NCI-H774 (cell line): ENCODE measurements at places on chromosomes 5 and 9.
A peak's percentile ranks its signal among the peaks of the same experiment; 100 is the strongest.

- DNase-seq: no peak
Observed at GRCh38 chr9:104121022-104121421, 26.9 kb downstream of the SMC2 start.

DNA sequence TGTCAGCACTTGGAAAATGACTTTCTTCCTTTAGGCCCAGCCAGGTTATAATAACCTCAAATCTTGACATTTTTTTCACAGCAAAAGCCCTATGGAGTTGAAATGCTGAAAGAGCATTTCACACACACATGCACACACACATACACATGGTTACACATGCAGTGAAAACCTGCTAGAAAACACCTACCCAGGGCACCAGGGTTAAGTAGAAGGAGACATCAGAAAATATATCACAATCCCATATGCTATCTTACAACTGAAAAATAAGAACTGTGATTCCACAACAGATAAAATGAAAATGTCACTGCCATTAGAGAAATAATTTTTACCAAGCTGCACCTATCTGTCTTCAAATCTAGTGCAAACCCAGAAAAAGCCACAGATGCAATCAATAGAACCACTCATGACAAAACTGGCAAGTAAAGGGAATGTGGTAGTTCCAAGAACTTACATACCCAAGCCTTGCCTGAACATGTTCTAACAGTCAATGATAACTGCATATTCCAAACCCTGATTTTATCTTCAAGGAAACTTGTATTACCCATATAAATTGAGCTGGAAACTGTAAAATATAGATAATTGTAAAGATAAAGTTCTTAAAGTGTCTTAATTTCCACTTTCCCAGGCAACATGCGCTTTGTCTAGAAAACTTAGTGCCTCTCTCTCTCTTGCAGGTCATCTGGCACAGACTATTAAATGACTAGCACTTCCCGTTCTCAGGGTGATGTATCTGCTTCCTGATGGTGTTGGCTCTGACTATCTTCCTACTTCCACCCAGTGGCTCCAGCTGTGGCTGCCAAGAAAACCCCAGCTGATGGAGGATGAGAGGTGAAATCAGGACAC, 250.2 kb upstream of the PTGER4 start:
- no peak for DNase-seq

DNA sequence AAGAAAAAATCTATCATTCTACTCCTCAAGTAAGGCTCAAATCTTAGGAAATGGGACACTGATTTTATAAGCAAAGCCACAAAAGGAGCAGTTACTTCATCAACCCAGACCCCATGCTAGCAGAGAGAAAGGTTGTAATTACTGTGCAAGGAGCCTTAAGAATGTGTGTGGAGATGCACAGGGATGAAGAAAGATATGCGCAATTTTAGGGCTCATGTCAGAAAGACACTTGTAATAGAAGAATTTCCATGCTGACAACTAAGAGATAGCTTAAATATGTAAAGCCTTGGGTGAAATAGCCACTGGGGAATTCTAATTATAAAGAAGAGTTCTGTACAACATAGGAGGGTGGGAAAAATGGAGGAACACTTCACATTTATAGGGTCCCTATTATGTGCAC, 141.8 kb downstream of the CRB2 start:
- no peak for DNase-seq

GRCh38 chr5:150001660-150002486, 1.3 kb downstream of the HMGXB3 start:
- peak; percentile 17 for DNase-seq

GRCh38 chr5:109721741-109722140, 32.0 kb downstream of the MAN2A1 start:
- no peak for DNase-seq

GRCh38 chr5:67383451-67383850, 186.9 kb upstream of the CD180 start:
- no peak for DNase-seq

DNA sequence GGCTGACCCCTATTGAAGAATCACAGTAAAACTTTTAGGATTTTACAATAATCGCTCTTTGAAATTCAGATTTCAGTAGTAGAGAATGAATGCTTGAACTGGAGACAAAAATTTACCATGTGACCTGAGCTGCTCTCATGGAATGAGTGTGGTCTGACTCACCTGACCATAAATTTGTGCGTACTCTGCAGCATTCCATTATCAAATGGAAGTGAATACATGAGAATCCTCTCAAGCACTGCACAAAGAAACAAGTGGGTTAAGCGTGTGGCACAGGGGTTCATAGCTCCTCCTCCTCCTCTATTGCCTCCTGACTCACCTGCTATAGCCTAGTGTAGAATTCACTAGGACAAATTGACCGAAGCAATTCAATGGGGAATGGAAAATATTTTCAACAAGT, 269.8 kb upstream of the CDH9 start:
- DNase-seq: no peak

- DNase-seq: no peak
Observed at GRCh38 chr5:149999359-149999758, 1.1 kb downstream of the TIGD6 start.

GRCh38 chr9:4743131-4743875, 2.3 kb upstream of the AK3 start:
- DNase-seq: no peak

- no peak for DNase-seq
Observed at GRCh38 chr9:21558079-21558478, 76.0 kb upstream of the IFNE start.

GRCh38 chr9:134059661-134060395, 8.0 kb downstream of the BRD3 start:
- no peak for DNase-seq

DNA sequence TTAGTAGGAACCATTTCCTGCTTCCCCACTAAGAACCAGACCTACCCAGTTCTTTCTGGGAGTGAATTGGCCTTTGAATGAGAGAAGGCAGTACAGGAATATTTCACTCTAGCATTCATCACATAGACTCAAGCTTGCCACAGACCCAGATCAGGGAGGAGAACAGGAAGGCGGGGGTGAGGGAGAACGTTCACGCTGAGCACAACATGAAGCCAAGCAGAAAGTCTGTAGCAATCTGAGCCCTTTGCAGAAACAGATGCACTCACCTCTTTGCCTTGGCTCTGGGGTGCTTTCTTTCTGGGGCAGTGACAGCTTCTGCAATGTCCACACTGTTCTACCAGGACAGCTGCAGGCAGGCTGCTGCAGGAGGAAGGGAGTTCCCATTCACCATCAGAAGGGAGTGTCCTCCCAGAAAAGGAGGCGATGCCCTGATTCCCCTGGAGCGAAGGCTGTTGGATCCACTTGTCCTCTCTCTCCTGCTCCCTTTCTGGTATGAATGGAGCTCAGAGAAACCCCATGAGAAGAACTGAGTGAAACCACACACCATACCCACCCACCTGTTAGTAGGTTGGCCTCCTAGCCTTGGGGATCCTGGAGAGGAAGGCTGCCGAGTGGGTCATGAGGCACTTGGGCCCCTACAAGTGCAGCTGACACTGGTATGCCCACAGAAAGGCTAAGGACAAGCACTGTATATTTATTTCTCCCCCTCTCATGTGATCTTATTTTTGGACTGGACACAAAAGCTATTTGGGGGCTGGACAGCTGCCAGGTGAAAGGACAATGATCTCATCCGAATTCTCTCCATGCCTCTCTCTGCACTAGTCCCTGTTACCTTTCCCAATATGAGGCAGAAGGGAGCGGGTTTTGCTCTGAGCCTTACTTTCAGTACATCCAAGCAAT, 11.7 kb upstream of the FGF1 start:
- peak; percentile 15 for DNase-seq

- no peak for DNase-seq
Observed at GRCh38 chr5:154653764-154654485, 101.3 kb upstream of the LARP1 start.

- peak; percentile 83 for DNase-seq
Observed at GRCh38 chr9:76725011-76725546, 39.2 kb upstream of the PCA3 start.

DNA sequence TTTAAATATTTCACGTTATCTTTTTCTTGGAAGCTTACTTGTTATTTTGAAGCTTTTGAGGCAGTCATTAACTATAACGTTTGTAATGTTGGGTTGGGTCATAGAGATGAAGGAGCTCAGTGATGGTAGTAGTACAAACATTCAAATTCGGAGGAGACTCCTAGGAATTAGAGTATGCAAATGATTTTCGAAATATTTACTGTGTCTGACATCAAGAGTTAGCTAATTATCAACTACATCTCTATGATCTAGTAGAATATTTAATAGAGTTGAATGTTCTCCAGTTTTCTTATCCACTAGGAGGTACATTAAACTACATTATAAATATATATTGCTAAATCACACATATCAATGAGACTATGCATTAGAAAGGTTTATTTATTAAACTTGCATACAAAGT, 28.8 kb upstream of the C5orf24 start:
- DNase-seq: no peak

DNA sequence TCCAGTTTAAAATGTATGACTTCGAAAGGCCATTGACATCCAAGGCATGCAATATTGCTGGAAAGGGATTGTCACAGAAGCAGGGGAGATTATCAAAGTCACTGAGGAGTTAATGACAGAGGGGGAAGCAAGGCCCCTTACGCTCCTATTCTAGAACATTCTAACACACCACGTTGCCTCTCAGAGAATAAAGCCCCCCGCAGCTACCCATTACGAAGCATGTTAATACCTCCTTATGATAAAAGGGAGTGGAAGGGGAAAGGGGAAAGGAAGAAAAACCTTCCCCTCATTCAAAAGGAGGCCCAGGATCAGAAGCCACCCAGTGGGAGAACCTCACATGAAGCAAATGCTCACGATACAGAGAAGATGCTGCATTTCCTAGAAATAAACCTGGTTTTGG, 213.6 kb downstream of the DAB2IP start:
- no peak for DNase-seq

GRCh38 chr5:75616371-75616881, 5.2 kb downstream of the ANKDD1B start:
- no peak for DNase-seq
